GM12891 (cell line): ENCODE measurements at places on chromosomes 7 and 10.

DNA sequence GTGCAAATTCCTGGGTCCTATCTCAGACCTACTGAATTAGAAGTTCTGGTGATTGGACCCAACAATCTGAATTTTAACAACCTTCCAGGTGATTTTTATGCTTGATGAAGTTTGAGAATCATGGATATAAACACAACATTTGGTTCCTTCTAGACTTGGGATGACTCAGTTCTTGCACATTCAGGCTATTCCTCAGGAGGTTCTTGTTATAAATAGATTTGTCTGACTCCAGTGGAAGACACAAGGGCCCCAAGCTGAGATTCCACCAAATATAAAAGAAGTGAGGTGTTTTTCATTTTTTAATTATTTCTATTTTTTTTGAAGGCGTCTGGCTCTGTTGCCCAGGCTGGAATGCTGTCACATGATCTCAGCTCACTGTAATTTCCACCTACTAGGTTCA lies 9.4 kb upstream of the TAS2R16 start:
- DNase-seq, result no peak

GRCh38 chr10:113506476-113506875 lies 46.4 kb upstream of the HABP2 start:
- DNase-seq, result no peak

- DNase-seq, result no peak
Measured at GRCh38 chr10:3046981-3047547, 20.3 kb upstream of the PFKP start.

- DNase-seq, result no peak
Measured at GRCh38 chr10:43333653-43334052, 37.8 kb upstream of the FXYD4 start.

DNA sequence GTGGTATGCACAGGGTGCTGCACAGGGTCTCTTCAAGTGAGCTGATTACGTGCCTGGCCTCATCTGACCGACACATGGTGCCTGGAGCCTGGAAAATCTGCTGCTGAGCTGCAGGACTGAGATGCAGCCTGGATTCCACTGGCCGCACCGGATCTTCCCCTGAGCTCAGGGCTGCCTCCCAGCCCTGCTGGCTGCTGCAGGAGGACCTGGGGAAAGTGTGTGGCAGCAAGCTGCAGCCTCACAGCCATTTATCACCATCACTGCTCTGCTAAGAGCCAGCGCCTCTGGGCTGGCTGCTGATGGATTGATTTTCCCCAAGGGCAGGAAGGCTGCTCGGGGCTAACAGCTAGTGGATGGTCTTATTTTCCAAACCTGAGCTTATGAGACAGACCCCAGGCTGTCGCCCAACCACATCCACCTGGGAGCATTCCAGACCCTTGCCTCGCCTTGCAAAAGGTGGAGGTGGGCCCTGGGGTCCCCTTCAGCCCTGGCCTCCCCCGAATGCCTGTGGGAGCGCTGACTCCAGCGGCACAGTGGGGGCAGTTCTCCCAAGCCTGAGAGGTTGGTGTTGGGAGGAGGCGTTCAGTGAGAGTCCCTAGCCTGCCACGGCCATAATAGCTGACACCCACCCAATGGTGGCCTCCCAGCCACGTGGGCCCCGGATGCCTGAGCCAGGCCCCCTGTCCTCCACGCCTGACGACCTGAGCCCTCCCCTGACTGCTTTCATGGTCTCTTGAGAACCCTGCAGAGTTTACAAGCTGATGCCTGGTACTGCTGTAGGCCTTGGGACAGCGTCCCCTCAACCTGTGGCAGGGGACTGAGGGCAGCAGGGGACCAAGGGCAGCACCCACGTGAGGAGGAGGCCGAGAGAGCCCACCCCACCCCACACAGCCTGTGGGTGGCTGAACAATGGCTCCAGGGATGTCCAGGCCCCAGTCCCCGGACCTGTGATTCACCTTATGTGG lies 38.2 kb downstream of the STK32C start:
- no peak for DNase-seq

GRCh38 chr10:13567030-13567429 lies 19.7 kb upstream of the PRPF18 start:
- no peak for DNase-seq
